Thyroid gland (tissue), 4 donors: ENCODE measurements at places on chromosomes 6 and 20. TPM values are rescaled to one million over a fixed set of nuclear protein-coding genes. Genes with fewer than 3 reads are reported as not detected.
A peak's percentile ranks its signal among the peaks of the same experiment; 100 is the strongest.

- DNase-seq: no peak
- H3K36me3 ChIP-seq: no peaks in the 10 kb centered on the region
- no peaks in the 10 kb centered on the region for H3K27me3 ChIP-seq
- H3K4me1 ChIP-seq: peaks cover 3% of the 10 kb centered on the region
- H3K4me3 ChIP-seq: no peak overlapping the region
- no peak overlapping the region for H3K27ac ChIP-seq
Observed at GRCh38 chr6:151814614-151815013, 7.1 kb downstream of the ESR1 start.

- no peak overlapping the region for H3K27ac ChIP-seq
- peaks cover 28% of the 10 kb centered on the region for H3K4me1 ChIP-seq
- no peaks in the 10 kb centered on the region for H3K36me3 ChIP-seq
- DNase-seq: no peak
Observed at GRCh38 chr6:148878683-148879082, 131.9 kb downstream of the UST start.

The HLA-DRB5 gene
- total RNA-seq: 1.6 TPM

DNA sequence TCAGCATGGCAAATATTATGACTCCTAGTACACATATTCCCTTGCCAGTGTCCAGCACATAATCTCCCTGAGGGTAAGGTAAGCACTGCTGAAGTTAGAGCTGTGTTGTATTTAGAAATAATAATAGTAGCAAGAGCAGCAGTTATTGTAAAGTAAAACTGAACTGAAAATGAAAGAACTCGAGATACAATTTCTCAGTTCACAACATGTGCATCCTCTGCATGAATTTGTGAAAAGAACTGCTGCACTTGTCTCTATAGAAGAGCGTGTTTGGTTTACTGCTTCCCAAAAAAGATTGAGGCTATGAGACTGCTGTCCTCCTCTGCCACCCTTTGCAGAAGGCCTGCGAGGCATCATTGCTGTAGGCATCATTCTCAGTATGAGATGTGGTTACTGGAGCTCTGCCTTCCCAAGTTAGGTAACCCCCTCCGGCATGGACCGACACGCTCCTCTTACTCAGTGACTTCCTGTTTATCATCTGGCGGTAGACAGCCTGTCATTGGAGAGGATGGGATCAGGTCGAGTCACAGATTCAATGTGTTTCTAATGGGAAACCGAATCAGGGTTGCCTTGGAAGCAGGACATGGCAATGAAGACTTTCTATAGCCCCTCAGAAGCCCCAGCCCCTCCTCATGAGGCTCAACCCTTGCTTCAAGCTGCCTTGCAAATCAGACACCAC is 48.1 kb downstream of the SLC24A3 start:
- H3K27me3 ChIP-seq: no peaks in the 10 kb centered on the region
- no peak overlapping the region for H3K4me3 ChIP-seq
- H3K4me1 ChIP-seq: no peaks in the 10 kb centered on the region
- no peak overlapping the region for H3K27ac ChIP-seq
- H3K36me3 ChIP-seq: no peaks in the 10 kb centered on the region
- no peak for DNase-seq

GRCh38 chr6:135423649-135424128 is 73.9 kb downstream of the AHI1 start:
- DNase-seq: no peak
- H3K4me3 ChIP-seq: no peak overlapping the region
- H3K27ac ChIP-seq: no peak overlapping the region
- H3K4me1 ChIP-seq: no peaks in the 10 kb centered on the region
- no peaks in the 10 kb centered on the region for H3K36me3 ChIP-seq
- H3K27me3 ChIP-seq: no peaks in the 10 kb centered on the region

- no peak overlapping the region for H3K4me3 ChIP-seq
- H3K27me3 ChIP-seq: no peaks in the 10 kb centered on the region
- no peaks in the 10 kb centered on the region for H3K36me3 ChIP-seq
- H3K4me1 ChIP-seq: no peaks in the 10 kb centered on the region
Observed at GRCh38 chr6:127147534-127147933, 29.1 kb downstream of the RSPO3 start.

DNA sequence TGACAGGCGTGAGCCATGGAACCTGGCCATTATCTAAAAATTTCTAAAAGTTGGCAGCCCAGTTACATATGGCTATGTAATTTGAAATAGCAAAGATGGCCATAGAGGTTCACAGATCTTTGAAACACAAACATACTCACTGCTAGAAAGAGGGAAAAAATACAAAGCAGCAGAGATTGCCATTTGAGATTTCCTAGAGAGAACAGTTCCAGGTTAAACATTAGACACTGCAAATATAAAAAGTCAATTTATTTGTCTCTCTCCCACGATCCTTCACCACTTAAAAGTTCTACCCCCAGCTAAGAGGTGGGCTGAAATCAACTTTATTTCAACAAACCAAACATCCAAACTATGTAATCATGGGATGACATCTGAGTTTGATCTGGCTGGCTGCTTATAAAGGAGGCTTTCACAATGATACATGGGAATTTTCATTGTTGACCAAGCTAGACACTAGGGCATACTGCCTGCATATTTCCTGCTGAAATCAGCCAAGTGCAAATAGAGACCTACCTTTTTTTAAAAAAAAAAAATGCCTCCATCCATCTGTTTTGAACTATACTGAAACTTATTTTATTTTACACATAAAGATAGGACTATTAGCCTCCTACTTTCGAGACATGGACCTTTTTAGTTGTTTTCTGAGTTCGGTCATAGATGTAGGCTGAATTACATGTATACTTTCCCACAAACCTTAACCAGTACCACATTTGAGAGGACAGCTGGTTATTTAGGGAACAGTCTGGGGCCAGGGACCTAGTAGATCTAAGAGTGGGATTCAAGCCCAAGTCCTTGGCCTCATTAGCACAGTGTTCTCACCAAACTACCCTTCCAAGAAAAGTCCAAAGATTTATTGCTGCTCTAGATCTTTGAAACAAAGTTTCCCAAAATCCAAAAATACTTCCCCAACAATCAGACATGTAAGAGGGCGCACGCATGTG is 16.6 kb downstream of the DCDC2 start:
- no peaks in the 10 kb centered on the region for H3K36me3 ChIP-seq
- H3K27ac ChIP-seq: no peak overlapping the region
- H3K4me1 ChIP-seq: no peaks in the 10 kb centered on the region
- no peak for DNase-seq
- no peaks in the 10 kb centered on the region for H3K27me3 ChIP-seq

The RGS17 gene
- total RNA-seq: 1.8 TPM

DNA sequence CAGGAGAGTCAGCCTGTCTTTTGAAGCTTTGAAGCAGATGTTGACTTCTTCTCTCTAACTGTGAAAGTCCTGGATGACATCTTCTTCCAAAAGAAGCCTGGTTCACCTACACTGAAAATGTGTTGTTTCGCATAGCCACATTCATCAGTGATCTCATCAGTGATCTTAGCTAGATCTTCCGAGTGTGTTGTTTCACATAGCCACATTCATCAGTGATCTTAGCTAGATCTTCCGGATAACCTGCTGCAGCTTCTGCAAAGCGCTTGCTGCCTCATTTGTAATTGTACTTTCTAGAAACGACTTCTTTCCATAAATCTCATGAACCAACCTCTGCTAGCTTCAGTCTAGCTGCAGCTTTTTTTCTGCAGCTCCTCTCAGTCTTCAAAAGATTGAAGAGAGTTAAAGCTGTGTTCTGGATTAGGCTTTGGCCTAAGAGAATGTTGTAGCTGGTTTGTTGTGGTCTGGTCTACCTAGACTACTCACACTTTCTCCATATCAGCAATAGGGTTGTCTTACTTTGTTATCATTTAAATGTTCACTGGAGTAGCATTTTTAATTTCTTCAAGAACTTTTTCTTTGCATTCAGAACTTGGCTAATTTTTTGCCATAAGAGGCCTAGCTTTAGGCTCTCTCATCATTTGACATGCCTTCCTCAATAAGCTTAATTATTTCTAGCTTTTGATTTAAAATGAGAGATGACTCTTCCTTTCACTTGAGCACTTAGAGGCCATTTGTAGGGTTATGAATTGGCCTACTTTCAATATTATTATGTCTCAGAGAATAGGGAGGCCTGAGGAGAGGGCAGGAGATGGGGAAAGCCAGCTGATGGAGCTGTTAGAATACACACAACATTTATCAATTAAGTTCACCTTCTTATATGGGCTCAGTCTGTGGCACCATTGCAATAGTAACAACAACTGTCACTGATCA is 48.7 kb upstream of the EXOC2 start:
- no peak for DNase-seq
- H3K36me3 ChIP-seq: no peaks in the 10 kb centered on the region
- no peak overlapping the region for H3K27ac ChIP-seq
- no peaks in the 10 kb centered on the region for H3K4me1 ChIP-seq

The TMEM170B gene
- 12.7 TPM for total RNA-seq

DNA sequence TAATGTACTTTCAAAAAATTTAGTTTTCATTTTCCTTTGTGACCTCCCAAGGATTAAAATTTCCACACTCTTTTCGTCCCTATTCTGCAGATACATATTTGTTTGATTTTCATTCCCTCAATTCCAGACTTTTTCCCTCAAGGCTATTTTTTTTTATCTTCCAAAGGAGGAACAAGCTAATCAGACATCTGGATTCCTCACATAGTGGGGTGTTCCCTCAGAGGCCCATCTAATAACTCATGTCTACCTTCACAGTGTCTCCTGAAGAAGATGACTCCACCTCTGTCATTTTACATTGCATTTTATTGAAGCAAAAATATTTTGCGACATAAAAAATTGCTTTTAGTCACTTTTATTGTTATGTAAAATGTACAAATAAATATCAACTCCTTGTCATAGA is 122.2 kb downstream of the RFPL4B start:
- no peak overlapping the region for H3K27ac ChIP-seq
- H3K27me3 ChIP-seq: no peaks in the 10 kb centered on the region
- no peak overlapping the region for H3K4me3 ChIP-seq
- no peaks in the 10 kb centered on the region for H3K4me1 ChIP-seq
- H3K36me3 ChIP-seq: no peaks in the 10 kb centered on the region
- no peak for DNase-seq

DNA sequence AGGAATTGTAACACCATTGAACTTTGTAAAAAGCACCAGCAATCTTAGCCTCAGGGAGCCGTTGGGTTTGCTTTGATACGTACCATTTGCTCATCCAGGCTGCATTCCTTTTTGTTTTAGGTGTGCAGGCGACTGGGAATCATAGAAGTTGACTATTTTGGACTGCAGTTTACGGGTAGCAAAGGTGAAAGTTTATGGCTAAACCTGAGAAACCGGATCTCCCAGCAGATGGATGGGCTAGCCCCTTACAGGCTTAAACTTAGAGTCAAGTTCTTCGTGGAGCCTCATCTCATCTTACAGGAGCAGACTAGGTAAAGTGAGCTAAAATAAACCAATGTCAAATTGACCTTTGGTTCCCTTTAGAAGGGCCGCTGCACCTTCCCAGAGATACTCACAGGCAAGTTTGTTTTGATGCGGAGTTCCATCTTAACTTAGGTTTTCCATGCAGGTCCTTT is 1.6 kb downstream of the MYLIP start:
- no peaks in the 10 kb centered on the region for H3K27me3 ChIP-seq
- DNase-seq: peak; percentile 60
- H3K4me3 ChIP-seq: peak overlapping the region; percentile 95
- peaks cover 40% of the 10 kb centered on the region for H3K4me1 ChIP-seq

- peaks cover 53% of the 10 kb centered on the region for H3K36me3 ChIP-seq
- no peak overlapping the region for H3K27ac ChIP-seq
- no peak for DNase-seq
- H3K4me1 ChIP-seq: peaks cover 41% of the 10 kb centered on the region
- no peaks in the 10 kb centered on the region for H3K27me3 ChIP-seq
Observed at GRCh38 chr20:10639077-10639736, 34.6 kb downstream of the JAG1 start.

DNA sequence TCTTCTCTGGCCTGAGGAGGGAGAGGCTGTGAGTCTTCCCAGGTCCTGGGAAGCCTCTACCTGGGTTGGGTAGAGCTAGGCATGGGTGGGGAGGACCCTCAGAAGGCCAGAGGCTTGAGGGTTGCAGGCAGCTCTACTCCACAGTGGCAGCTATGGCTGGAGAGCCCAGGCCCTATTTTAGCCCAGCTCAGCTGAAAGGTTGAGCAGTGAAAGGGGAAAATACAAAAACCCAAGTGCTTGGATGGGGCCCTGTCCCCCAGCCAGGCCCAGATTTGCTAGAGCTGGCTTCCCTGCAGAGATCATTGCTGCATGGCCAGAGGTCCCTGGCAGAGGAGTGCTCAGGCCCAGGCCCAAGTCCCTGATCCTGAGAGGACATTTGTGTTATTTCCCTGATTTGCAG is 45.7 kb downstream of the SUN5 start:
- H3K27me3 ChIP-seq: no peaks in the 10 kb centered on the region
- H3K4me3 ChIP-seq: no peak overlapping the region
- no peaks in the 10 kb centered on the region for H3K4me1 ChIP-seq

The PCSK2 gene
- total RNA-seq: 242 TPM

GRCh38 chr6:129417416-129418086 is 292.4 kb downstream of the ARHGAP18 start:
- no peak overlapping the region for H3K4me3 ChIP-seq
- H3K27ac ChIP-seq: no peak overlapping the region
- H3K36me3 ChIP-seq: no peaks in the 10 kb centered on the region
- H3K27me3 ChIP-seq: no peaks in the 10 kb centered on the region
- peaks cover 4% of the 10 kb centered on the region for H3K4me1 ChIP-seq

DNA sequence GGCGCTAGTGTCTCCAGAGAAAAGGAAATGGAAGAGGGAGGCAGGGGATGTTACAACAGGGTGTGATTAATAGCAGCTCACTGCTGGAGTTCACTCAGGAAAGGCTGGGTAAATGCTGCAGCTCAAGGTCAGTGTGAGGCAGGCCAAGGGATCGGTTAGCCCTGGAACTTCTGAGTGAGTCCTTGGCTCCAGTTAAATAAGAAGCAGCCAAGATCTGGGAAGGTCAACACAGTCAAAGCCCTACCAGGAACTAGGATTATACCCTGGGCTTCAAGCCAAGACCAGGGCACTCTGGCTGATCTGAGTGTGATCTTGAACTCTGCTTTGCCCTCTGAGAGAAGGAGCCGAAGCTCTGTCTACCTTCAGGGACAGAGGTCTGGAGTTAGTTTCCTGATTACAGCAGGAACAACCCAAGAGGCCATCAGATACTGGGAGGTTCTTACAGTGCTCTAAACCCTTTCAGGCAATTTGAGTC is 44.3 kb downstream of the TPD52L1 start:
- H3K4me3 ChIP-seq: no peak overlapping the region
- DNase-seq: peak; percentile 90
- no peaks in the 10 kb centered on the region for H3K36me3 ChIP-seq
- peak overlapping the region; percentile 91 for H3K27ac ChIP-seq
- peaks cover 33% of the 10 kb centered on the region for H3K4me1 ChIP-seq

The C6orf163 gene
- 6.8 TPM for total RNA-seq

The ARG1 gene
- total RNA-seq: not detected

GRCh38 chr6:109194880-109195279 is 99.6 kb downstream of the CEP57L1 start:
- H3K4me1 ChIP-seq: no peaks in the 10 kb centered on the region
- H3K27ac ChIP-seq: no peak overlapping the region
- H3K36me3 ChIP-seq: no peaks in the 10 kb centered on the region
- H3K27me3 ChIP-seq: no peaks in the 10 kb centered on the region
- DNase-seq: no peak
- H3K4me3 ChIP-seq: no peak overlapping the region

DNA sequence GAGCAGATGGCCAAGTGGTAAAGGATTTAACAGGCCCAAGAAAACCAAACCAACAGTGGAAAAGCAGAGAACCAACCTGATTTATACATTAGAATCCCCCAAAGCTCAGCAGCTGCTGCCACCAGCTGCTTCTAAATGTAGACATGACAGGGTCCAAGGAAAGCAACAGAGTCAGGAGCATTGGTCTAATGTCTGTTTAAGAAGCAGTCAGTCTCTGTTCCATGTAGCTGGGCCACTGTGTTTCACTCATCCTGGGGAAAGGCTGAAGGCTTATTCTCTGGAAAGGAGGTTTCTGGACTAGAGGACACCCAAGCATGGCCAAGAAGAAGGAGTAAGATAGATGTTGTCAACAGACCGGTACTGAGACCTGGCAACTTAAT is 75.4 kb downstream of the TMEM244 start:
- H3K4me1 ChIP-seq: no peaks in the 10 kb centered on the region
- no peak overlapping the region for H3K4me3 ChIP-seq
- no peaks in the 10 kb centered on the region for H3K27me3 ChIP-seq
- no peak for DNase-seq
- H3K36me3 ChIP-seq: no peaks in the 10 kb centered on the region
- H3K27ac ChIP-seq: no peak overlapping the region
